NCI-H345 (cell line): ENCODE measurements at places on chromosomes 16 and 17.
A peak's percentile ranks its signal among the peaks of the same experiment; 100 is the strongest.

- no peak for DNase-seq
Measured at GRCh38 chr17:16875662-16876061, 96.3 kb downstream of the TNFRSF13B start.

DNA sequence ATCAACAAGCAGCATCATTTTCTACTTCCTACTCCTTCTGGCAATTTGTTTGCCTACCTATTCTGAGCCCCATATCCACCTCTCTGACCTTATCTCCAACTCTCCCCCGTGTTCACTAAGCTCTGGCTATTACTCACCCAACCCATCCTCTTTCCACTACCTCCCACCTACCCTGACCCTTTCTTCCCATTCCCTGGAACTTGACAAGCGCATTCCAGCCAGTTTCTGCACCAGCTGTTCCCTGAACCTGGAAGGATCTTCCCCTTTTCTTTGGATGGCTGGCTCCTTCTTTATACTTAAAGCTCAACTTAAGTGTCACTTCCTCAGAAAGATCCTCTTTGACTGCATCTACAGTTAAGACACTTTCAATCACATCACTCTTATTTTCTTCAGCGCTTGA, 2.2 kb downstream of the DCUN1D3 start:
- DNase-seq: no peak

- no peak for DNase-seq
Measured at GRCh38 chr17:31574458-31574857, 183.0 kb downstream of the RAB11FIP4 start.

DNA sequence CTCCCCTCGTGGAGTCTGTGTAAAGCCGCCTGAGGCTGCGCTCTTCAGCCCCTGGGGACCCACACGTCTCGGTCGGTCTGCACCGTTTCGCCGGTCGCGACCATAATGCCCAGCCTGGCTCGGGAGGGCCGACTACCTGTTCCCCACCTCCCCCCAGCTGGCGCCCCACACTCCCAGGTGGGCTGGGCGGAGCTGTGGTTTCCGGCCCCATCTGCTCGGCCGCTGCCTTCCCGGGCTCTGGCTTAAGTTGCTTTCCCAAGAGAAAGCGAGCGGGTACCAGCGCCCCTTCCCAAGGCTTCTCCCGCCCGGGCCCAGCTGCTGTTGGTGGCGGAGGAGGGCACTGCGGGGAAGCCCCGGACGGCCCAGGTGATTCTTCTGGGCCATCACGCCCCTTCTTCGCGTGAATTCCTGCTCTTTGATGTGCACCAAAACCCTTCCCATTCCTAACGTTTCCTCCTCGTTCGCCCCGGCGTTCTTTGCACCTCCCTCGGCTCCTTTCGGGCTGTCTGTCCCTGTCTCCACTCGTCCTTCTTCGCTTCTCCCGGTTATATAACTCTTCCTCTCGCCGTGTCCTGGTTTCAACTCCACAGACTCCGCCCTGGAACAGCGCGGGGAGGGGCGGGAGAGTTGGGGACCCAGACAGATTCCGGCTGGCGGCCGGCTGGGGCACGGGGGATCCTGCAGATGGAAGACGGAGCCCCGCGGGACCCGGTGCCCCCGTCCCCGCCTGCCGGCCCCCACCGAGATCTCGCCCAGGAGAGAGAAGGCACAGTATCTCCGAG, 2.0 kb downstream of the KDM6B start:
- DNase-seq: peak; percentile 59

DNA sequence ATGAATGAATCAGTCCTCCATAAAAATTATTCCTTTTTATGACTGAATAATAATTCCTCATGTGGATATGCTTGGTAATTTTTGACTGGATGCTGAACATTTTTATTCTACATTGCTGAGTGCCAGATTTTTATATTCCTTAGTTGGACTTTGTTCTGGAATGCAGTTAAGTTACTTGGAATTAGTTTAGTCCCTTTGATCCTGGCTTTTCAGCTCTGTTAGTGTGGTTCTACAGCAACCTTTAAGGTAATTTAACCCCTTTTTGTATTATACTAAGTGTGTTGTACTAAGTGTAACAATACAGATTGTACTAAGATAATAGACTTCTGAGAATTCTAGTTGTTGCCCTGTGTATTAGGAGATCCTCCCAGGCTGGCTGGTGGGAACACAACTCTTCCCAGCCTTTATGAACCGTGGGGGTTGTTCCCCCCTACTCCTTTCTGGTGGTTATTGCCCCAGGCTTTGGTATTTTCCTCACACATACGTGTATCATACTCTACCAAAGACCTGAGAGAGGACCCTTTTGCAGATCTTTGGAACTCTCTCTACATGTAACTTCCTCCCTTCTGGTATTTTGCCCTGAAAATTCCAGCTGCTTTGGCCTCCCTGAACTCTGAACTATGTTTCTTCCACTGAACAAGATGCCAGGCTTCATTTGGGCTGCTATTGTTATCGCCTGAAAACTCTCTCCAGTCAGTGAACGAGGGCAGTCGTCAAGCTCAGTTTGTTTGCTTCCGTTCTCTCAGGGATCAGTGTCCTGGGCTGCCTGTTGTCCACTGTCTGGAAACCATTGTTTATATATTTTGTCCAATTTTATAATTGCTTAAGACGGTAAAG, 30.5 kb downstream of the TANGO6 start:
- DNase-seq: no peak
